ENCODE measurements at places on chromosomes 12 and 14.

DNA sequence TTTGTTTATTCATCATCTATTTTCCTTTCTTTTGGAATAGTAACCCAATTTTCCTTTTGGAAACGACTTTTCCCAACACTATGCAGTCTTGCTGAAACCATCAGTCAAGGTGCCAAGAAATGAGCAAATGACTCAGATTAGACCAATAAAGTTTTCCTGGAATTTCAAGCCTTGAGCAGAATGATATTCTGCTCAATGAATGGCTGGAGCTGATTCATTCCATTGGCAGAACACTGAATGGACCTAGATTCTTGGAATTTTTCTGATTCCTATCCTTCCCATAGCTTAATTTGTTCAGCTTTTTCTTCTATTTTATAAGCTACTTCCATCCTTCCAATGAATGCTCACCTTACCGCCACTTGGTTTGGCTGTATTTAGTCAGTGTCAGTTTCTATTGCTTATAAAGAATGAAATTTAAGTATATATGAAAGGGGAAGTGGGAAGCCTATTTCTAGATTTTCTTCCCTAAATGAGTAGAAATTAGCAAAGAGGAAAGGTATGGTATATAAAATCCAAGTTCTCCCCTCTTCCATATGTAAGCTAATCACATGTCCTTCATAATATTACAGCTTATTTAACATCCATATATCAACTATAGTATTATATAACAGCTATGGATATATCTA, 89.0 kb downstream of the C14orf39 start:
- DNase-seq = no peak

- DNase-seq = no peak
These were observed 319 bp downstream of the GALNT6 start for GRCh38 chr12:51390891-51391282.

DNA sequence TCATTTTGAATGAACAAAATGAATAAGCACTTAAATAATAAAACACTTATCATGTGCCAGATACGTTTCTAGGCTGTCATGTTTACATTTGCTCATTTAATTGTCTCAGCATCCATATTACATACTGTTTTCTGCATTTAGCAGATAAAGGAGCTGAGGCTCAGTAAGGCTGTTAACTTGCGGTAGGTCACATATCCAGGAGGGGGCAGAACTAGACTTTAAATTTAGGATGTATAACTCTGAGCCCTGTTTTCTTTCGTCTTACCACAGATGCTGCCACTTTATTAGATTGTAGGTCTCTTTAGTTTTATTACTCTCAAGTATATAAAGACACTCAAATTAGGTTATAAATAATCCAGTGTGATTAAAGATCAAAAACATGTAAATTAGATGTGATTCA, 17.7 kb downstream of the IRAK4 start:
- DNase-seq = no peak

GRCh38 chr12:104371043-104371870, 67.7 kb downstream of the EID3 start:
- no peak for DNase-seq

- DNase-seq = no peak
These were observed 744 bp downstream of the ATP5MC2 start for GRCh38 chr12:53674977-53675700.

DNA sequence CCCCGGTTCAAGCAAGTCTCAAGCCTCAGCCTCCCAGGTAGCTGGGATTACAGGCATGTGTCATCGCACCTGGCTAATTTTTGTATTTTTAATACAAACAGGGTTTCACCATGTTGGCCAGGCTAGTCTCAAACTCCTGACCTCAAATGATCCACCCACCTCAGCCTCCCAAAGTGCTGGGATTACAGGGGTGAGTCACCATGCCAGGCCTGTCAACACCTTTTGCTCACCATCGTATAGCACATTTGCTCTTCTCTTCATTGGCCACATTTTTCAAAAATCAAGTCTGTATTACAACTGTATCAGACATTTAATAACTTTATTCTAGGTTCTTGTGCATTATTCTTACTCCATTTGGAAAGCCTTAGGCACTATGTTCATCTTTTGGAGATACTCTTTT, 50.3 kb downstream of the BCAT1 start:
- DNase-seq = no peak

GRCh38 chr12:40325349-40325960, 100.7 kb downstream of the LRRK2 start:
- no peak for DNase-seq

GRCh38 chr12:110102255-110102654, 21.9 kb upstream of the IFT81 start:
- DNase-seq = no peak

GRCh38 chr12:1844223-1844622, 23.9 kb downstream of the LRTM2 start:
- DNase-seq = no peak

GRCh38 chr12:110581931-110582275, 1.2 kb downstream of the PPTC7 start:
- DNase-seq = no peak

GRCh38 chr12:77166696-77167095, 101.3 kb upstream of the E2F7 start:
- no peak for DNase-seq

DNA sequence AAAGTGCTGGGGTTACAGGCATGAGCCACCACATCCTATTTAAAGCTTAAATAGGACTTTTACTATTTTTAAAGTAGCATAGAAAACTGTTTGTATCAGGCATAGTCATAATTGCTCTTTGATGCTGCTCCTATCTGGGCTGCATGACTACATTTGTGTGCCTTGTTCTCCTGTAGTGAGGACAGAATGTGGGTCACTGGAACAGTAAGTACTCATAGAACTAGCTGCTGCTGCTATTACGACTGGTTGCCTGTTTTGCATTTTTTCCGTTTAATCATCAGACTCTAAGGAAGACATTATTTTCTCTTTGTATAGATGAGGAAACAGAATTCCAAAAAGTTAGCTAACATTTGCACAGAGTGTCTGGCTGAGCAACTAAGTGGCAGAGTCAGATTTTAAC, 42.8 kb downstream of the ZC3H14 start:
- DNase-seq = no peak

DNA sequence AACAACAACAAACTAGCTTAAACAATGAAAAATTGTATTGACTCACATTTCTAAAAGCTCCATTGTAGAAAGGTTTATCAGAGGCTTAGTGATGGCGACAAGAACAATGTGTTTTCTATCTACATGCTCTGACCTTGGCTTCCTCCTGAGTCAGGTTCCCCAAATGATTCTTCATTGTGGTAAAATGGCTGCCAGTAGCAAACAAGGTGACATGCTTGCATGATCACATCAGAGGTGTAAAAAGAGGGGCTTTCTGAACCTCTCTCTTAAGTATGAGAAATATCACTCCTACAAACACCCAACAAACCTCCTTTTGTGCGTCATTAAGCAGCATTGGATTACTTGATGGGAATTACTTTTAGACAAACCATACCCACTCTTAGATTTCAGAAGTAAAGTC, 252.4 kb upstream of the SYT1 start:
- no peak for DNase-seq

DNA sequence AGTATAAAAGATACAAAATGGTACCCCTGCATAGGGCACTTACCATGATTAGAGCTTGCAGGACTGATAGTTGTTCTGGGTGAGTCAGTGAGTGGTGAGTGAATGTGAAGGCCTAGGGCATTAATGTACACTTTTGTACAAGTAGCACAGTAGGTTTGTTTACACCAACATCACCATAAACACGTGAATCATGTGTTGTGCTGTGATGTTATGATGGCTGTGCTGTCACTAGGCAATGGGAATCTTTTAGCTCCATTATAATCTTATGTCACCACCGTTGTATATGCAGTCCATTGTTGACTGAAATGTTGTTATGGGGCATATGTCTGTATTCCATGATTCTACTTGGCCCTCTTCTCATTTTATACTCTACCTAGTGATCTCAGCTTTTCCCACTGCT, 11.8 kb downstream of the NUBPL start:
- no peak for DNase-seq

DNA sequence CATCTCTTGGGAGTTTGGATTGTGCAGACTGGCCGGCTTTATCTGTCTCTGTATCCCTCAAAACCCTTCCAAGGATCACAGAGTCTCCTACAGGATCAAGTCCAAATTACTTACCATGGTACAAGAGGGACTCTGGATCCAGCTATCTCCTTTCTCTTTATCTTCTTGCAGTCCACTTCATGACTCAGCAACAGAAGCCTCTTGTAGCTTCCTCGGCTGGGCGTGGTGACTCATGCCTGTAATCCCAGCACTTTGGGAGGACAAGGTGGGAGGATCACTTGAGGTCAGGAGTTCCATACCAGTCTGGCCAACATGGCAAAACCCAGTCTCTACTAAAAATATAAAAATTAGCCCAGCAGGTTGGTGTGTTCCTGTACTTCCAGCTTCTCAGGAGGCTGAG, 189.7 kb downstream of the BCAT1 start:
- no peak for DNase-seq

GRCh38 chr14:56002876-56003625, 115.2 kb upstream of the PELI2 start:
- DNase-seq = no peak

DNA sequence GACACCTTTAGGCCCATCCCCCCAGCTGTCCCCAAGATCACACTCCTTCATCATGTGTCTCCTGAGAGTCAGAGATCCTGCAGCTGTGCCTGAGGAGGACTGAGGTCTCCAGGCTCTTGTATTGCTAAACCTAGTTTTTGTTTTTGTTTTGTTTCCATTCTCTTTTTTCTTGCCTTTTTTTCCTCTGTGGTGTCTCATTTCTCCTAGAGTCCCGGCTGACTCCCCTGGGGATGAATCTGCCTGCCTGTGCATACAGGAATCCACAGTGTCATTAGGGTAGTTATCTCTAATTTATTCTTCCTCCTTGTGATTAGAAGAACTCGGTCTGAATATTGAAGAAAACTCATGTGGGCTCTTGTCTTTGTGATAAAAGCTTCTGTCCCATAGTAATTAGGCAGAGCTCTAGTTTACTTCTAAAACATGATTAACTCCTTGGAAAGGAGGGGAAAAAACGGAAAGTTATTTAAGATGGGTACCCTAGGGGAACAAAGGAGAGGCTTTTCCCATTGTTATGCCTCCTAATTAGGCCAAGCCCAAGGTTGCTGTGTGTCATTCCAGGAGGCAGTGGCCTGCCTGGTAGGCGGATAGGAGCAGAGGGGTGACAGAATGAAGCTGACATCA, 343.2 kb downstream of the ZFP36L1 start:
- no peak for DNase-seq

GRCh38 chr12:62635649-62636048, 169.0 kb downstream of the MON2 start:
- DNase-seq = no peak

DNA sequence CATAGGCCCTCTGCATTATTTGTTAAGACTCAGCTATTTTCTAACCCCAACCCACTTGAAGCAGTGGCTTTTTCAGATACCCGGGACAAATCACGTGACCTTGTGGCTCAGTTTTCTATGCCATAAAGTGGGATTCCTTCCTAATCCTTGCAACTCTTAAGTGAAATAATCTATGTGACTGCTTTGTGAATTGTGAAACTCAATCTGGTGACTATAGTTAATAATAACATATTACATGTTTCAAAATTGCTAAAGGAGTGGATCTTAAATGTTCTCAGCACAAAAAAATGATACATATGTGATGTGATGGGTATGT, 17.3 kb downstream of the EML1 start:
- no peak for DNase-seq

- DNase-seq = no peak
These were observed 2.7 kb downstream of the TGFB3 start for GRCh38 chr14:75979071-75979571.

DNA sequence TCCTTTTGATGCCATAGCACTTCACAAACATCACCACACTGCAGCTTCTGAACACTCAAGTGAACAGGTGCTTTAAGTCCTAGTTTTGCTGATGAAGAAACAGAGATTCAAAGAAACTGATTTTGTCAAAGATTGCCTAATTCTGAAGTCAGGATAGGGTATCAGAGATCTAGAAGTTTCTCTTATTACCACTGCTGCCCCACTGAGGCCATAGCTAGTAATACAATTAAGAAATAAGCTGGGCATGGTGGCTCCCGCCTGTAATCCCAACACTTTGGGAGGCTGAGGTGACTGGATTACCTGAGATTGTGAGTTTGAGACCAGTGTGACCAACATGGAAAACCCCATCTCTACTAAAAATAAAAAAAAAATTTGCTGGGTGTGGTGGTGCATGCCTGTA, 458.3 kb upstream of the SEL1L start:
- no peak for DNase-seq

- no peak for DNase-seq
These were observed 14.9 kb downstream of the ASPG start for GRCh38 chr14:104100171-104101085.

- no peak for DNase-seq
These were observed 209.3 kb upstream of the FOXN3 start for GRCh38 chr14:89626233-89626806.

- DNase-seq = no peak
These were observed 164.4 kb downstream of the TSPAN9 start for GRCh38 chr12:3241621-3242020.

GRCh38 chr12:25716842-25717241, 163.8 kb upstream of the LMNTD1 start:
- DNase-seq = no peak

- no peak for DNase-seq
These were observed 13.5 kb downstream of the C14orf132 start for GRCh38 chr14:96052541-96053247.

GRCh38 chr12:75260316-75260715, 50.7 kb upstream of the KCNC2 start:
- no peak for DNase-seq

- no peak for DNase-seq
These were observed 172.5 kb upstream of the ARID2 start for GRCh38 chr12:45557016-45557415.

GRCh38 chr14:68111097-68111852, 291.7 kb downstream of the RAD51B start:
- no peak for DNase-seq

- no peak for DNase-seq
These were observed 15.2 kb upstream of the CCT2 start for GRCh38 chr12:69570000-69570516.

- no peak for DNase-seq
These were observed 4.9 kb downstream of the RHOJ start for GRCh38 chr14:63209160-63209559.

DNA sequence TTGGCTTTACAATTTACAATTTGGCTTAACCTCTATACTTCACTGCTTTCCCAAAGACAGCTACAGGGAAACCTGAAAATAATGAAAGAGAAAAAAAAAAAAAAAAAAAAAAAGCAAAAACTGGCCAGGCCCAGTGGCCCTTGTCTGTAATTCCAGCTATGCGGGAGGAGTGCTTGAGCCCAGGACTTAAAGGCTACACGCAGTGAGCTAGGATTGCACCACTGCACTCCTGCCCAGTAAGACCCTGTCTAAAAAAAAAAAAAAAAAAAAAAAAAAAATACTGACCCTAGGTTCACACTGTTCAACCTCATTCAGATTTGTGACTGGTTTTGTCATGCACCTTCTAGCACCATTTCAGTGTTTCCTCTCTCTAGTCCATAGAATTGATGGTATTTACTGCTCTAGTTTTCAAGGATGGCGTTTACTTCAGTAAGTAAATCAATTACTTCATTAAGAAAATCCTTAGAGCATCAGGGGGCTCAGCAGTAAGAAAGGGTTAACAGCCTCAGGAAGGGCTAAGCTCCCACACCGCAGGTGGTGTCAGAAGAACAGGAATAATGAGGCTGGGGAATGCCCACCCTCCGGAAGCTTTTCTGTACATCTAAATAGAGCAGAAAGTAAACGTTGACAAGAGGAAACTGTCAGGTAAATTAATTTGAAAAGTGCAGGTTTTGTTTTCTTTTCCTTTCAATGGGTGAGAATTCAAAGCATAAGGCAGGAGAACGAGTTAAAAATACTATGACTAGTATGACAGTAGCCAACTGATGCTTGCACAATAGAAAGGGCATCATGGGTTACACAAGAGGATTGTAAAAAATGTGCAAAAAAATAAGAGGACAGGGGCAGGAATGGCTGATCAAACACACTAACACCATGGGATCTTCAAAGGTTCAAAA, 115.0 kb upstream of the MDM1 start:
- no peak for DNase-seq

Measured in stimulated activated CD8-positive, alpha-beta memory T cell treated with anti-CD3 and anti-CD28 coated beads, Interleukin-2, amount 100 ng/mL, for 1 hour (primary cell).